Stimulated activated CD8-positive, alpha-beta memory T cell treated with anti-CD3 and anti-CD28 coated beads, Interleukin-12 subunit alpha, Interleukin-12 subunit beta, amount 100 ng/mL, for 1 hour (primary cell): ENCODE measurements at places on chromosomes 2 and 18.
A peak's percentile ranks its signal among the peaks of the same experiment; 100 is the strongest.

DNA sequence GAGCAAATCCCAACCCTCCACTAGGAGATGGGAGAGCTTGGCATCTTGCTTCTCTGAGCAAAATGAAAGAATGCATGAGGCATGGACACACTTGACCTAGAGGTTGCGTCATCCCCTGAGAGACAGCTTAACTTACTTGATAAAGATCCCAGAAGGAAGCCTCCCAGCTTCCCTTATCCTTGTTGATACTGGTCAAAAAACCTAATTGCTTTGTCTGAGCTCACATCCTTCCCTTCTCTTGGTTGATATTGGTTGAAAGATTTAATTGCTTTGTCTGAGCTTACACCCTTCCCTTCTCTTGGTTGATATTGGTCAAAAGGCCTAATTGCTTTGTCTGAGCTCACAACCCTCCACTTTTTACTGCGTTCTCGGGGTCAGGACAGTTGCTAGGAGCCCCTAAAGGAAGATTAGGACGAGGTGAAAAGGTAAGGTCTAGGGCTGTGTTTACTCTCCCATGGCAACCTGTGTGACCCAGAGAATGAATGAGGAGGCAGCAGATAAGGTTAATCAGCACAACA is 12.2 kb upstream of the BOD1L2 start:
- no peak for DNase-seq

DNA sequence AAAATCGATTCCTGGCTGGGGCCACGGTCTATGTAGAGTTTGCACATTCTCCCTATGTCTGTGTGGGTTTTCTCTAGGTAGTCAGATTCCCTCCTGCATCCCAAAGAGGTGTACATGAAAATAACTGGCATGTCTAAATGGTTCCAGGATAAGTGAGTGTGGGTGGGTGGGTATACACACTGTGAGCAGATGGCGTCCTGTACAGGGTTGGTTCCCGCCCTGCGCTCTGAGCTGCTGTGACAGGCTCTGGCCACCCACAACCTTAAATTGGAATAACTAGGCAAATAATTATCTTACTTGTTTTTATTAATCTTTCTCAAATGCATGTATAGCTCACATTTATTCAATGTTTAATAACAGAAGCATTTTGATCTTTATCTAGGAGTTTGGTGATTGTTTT is 16.3 kb downstream of the THOC1 start:
- no peak for DNase-seq

DNA sequence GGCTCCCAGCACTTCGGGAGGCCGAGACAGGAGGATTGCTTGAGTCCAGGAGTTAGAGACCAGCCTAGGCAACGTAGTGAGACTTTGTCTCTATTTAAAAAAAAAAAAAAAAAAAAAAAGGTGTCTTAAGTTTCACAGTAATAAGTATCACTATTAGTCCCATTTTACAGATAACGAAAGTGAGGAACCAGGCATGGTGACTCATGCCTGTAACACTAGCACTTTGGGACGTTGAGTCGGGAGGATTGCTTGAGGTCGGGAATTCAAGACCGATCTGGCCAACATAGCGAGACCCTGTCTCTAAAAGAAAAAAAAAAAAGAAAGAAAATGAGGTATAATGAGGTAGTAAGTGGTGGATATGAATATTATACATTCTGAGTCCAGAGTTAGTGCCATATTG is 2.5 kb downstream of the KCNJ13 start:
- no peak for DNase-seq

GRCh38 chr18:79943608-79944125 is 7.8 kb downstream of the SLC66A2 start:
- no peak for DNase-seq

DNA sequence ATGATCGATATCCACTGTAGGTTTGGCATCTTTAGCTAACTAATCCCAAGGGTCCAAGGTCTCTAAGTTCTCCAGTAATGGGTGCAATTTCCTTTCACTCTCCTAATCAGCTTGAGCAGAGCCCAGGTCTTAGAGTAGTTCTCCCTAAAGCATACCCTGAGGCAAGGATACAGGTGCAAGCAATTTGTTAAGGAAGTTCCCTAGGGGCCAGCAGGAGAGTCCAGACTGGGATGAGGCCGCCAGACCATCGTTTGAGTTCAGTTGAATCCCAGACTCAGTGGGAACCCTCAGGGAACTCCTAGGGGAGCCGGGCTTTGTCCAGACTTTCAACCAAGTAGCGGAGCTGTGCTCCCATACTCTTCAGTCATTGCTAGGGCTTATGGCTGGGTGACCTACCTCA is 835.4 kb upstream of the CDH2 start:
- DNase-seq = no peak

GRCh38 chr2:2571301-2572150 is 240.5 kb upstream of the MYT1L start:
- DNase-seq = no peak

- DNase-seq = no peak
Measured at GRCh38 chr18:60560071-60560470, 187.5 kb upstream of the MC4R start.

- DNase-seq = no peak
Measured at GRCh38 chr2:133562558-133562957, 5.7 kb downstream of the NCKAP5 start.

GRCh38 chr2:18232731-18233438 is 327.6 kb downstream of the RDH14 start:
- DNase-seq = no peak

- DNase-seq = no peak
Measured at GRCh38 chr2:9095690-9096089, 92.2 kb upstream of the MBOAT2 start.

DNA sequence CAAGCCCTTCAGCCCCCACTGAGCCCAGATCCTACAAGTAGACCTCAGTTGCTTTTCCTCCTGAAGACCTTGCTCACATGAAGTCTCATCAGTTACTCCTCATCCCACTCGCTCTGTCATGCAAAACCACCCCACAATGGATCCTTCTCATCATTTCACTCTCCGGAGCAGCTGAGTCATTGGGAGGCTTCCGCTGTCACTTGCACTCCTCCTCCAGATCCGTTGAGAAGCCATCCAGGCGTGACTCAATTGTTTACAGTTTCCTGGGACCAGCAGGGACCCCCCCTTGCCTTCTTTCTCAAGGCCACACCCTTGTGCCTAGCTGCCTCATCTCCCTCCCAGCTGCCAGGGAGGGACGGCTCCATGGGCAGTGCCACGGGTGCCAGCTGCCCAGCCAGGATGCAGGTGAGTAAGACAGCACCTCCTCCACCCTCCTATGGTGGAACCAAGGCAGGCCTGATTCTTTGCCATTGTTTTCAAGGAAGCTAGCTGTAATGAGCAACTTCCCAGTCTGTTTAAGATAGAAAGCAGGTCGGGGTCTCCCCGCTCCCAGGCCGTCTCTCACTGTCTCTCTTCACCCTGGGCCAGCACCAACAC is 16.3 kb downstream of the GPR55 start:
- no peak for DNase-seq

DNA sequence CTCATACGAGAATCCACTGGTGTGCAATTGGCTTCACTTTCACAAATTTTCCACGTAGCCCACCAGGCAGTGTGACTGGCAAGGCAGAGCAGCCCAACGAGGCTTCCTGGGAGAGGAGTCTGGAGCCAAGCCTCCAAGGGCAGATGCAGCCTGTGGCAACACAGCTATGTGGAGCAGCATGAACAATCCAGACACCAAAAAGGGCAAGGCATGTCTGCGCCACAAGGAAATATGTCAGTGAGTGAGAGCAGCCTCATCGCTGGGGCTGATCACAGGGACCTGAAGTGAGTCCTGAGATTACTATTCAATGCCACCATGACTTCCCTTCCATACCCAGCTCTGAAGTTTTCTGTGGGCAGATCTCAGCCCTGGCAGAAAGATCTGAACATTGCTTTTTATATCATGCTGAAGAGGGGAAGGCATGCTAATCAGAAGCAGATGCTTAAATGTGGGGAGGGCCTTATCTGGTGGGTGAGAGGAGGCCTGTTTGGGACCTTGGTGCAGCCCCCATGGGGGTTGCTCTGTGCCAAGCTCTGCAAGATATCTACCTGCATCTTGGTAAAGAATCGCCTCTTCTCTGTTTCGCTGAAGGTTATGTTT is 40.0 kb upstream of the PUM2 start:
- no peak for DNase-seq

DNA sequence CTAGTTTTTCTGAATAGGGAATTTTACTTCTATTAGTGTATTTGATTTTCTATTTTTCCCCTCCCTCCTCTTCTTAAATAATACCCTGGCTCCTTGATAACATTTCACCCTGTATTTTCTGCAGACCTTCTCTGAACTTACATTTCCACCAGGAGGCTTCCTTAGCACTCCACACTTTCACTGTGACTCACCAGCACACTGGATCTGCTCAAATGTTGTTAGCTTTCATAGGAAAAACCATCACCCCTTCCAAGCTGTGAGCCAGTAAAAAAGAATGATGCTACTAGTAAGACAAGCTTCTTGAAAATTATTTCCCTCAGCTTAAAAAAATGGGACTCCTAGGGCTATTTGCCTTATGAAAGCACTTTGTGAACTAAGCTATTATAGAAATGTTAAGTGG is 16.1 kb downstream of the SUPT7L start:
- DNase-seq = no peak

GRCh38 chr18:13438507-13439056 is 220.0 kb downstream of the LDLRAD4 start:
- DNase-seq = no peak

GRCh38 chr2:24919506-24920097 is 435 bp downstream of the ADCY3 start:
- DNase-seq = no peak

GRCh38 chr2:23543728-23544127 is 158.7 kb downstream of the KLHL29 start:
- no peak for DNase-seq

DNA sequence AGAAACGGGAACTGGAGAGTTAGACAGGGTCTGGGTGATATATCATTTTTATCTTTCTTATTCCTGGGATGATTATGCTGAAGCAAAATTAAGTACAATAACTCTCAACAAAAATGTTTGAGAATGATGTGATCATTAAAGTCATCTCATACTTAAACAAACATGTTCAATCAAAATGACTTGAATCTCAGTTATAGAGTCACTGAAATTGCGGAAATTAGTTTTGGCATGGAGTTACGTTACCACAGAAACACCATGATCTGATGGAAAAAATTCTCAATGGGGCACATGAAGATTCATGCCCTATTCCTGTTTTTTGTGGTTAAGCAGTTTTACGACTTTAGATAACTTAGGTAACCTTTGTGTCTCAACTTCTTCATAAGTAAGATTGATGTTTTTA is 757.7 kb downstream of the EPHA4 start:
- DNase-seq = no peak

DNA sequence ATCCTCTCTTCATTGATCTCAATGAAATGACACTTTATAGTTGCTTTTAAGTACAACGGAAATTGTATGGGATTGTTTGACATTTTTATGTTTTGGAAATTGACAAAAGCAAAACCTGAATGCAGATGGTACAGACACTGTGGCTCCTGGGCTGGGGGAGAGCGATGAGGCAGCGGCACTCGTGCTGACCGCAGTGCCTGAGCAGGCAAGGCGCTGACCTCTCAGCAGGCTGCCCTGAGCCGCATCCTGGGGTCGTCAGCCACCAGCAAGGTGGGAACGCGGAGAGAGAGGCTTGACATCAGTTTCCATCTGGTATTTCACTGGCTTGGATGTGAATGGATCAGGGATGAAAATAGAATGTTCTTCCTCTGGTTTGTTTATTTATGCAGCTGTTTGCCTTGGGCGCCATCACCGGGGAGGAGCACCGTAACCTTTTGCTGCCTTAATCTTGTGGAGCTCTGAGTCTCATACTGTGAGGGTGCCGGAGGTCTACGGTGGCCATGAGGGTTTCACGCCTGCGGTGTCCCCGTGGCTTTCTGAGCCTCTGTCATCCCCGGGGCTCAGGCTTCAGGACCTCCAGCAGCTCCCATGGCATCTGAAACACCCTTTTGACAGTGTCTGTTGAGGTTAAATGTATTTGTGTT is 94.8 kb upstream of the TPO start:
- no peak for DNase-seq

GRCh38 chr2:119517433-119517832 is 6.8 kb downstream of the SCTR start:
- DNase-seq = peak; percentile 12

DNA sequence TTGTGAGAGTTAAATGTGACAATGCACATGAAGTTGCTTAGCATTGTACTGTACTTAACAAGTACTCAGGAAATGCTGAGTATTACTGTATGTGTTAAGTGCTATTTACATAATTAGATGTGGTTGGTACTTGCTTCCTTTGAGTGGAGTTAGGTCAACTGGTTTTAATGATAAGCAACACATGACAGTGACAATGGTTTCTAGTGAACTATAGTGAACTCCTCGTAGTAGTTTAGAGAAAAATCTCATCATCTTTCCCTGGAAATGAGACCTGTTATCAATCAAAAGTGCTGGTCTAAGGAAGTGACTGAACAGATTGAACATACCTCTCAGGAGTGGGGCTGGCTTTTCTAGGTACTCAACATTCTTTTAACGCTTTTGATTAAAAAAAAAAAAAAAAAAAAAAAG is 29.2 kb upstream of the ZDBF2 start:
- no peak for DNase-seq

DNA sequence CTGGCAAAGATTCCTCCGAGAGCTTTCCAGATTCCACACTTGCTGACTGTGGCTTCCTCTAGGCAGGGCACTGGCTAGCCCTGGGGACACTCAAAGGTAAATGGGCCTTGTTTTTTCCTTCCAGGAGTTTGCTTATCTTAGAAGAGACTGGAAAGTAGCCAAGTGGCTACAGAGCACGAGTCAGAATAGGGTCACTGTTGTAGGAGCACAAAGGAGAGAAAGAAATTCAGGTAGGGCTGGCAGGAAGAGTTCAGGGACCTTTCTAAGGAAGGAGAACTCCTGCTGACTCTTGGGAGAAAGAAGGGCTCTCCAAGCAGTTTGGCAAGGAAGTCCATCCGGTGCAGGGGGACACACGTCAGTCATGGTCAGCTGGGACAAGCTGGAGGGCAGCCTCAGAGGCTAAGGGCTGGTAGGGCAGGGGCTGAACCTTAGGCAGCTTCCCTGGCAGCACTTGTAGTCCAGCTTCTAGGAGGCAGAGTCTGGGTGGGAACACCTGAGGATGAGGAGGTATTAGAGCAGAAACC is 39.5 kb downstream of the NIFK start:
- DNase-seq = no peak

GRCh38 chr2:219140722-219141121 is 19.9 kb downstream of the NHEJ1 start:
- DNase-seq = no peak

GRCh38 chr2:234307322-234307961 is 189.4 kb downstream of the ARL4C start:
- no peak for DNase-seq

GRCh38 chr2:208573569-208573968 is 167.0 kb downstream of the PTH2R start:
- DNase-seq = no peak

DNA sequence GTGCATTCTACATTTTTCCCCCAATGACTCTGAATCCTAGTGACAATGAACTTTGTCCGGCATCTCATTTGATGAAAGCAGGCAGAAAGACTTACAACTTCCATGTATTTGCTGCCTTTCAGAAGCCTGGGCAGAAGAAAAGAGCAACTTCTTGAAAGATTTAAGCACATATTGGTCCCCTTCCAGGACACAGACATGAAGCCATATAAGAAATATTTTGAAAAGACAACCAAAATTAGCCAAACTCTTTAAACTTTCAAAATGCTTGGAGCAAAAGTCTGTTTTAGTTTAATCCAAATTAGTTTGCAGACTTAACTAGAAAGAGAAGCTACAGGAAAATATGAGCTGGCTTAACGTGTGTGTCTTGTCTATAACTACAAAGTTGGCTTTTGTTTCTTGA is 492.5 kb downstream of the NR4A2 start:
- no peak for DNase-seq
